ENCODE measurements at places on chromosomes 16 and 17.

GRCh38 chr16:83137326-83137781 is 510.6 kb downstream of the CDH13 start:
- no peak for DNase-seq

DNA sequence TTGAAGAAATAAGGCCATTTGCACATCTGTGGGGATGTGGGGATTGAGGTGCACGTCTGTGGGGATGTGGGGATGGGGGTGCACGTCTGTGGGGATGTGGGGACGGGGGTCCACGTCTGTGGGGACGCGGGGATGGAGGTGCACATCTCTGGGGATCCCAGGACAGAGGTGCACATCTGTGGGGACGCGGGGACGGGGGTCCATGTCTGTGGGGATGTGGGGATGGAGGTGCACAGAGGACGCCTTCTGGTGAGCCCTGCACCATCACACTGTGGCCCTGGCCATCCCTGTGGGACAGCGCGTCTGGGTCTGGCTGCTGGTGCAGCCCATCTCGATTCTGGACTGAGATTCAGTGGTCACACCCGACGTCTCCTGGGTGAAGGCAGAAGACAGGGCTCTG is 161.4 kb downstream of the LAT start:
- DNase-seq, result no peak

DNA sequence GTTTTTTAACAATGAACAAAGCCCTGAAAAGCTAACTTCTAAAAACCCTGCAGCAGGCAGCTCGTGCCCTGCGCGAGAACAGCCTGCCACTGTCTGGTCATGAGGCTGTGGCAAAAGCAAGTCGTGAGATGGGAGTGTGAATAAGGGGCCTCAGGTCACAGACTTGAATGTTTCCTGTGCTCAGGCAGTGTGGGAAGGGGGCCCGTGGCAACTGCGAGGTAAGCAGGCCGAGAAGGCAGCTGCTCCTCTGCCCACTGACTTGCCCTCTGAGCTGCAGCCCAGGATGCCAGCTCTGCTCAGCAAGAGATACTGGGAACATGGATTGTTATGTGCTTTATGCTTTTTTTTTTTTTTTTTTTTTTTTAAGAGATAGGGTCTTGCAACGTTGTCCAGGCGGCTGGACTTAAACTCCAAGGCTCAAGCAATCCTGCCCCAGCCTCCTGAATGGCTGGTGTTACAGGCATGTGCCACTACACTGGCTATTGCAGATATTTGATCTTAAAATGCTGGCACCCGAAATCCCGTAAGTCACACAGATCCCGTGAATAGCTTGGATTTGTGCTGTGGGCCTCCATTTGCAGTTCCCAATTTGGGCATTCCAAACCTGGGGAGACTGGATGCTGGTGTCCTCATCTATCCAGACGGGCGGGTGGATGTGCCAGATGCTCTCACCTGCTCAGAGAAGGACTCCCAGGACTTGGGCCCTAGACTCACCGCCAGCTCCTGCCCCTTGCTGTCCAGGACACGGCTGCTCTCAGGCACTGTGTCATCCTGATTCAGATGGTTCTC is 44.0 kb downstream of the UBN1 start:
- no peak for DNase-seq

GRCh38 chr16:6286176-6286575 is 1046.5 kb upstream of the RBFOX1 start:
- DNase-seq, result no peak

DNA sequence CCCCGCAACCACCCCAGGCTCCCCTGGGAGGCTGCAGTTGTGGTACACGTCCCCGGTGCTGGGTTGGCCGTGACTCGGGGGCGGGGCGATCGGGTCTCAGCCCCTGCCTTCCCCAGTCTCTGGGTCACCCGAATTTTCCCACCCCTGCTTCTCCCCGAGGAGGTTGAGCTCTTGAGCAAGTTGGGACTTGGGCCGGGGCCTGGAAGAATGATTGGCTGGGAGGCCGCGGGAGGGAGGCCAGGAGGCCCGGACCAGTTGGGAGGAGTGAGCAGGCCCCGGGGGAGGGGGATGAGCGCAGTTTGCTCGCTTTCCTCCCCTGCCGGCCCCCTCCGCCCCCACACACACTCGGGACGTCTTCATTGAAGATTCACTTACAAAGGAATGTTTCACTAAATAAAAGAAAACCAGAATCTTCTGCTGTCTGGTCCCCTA is 4.5 kb upstream of the HEXIM1 start:
- no peak for DNase-seq

Data from iPS DF 19.7 (cell line).